ENCODE measurements at places on chromosomes 7 and 10. TPM values are rescaled to one million over a fixed set of nuclear protein-coding genes. Genes with fewer than 3 reads are reported as not detected.

ADK gene
- 61.8 TPM for total RNA-seq

GRCh38 chr10:89642193-89642592 lies 2.8 kb downstream of the PANK1 start:
- no peak for DNase-seq
- H3K4me1 ChIP-seq: peaks cover 9% of the 10 kb centered on the region
- H3K4me3 ChIP-seq: no peak overlapping the region

- H3K4me3 ChIP-seq: no peak overlapping the region
- H3K27ac ChIP-seq: no peak overlapping the region
- H3K27me3 ChIP-seq: no peaks in the 10 kb centered on the region
- no peaks in the 10 kb centered on the region for H3K36me3 ChIP-seq
These were observed 67.0 kb downstream of the MAP3K8 start for GRCh38 chr10:30500963-30501504.

GRCh38 chr7:126605056-126605455 lies 647.7 kb downstream of the GRM8 start:
- no peak for DNase-seq
- H3K36me3 ChIP-seq: no peaks in the 10 kb centered on the region
- H3K4me3 ChIP-seq: no peak overlapping the region
- no peaks in the 10 kb centered on the region for H3K27me3 ChIP-seq
- H3K27ac ChIP-seq: no peak overlapping the region

CCDC6 gene
- total RNA-seq: 52.2 TPM

PDZD7 gene
- total RNA-seq: 2.2 TPM

DNA sequence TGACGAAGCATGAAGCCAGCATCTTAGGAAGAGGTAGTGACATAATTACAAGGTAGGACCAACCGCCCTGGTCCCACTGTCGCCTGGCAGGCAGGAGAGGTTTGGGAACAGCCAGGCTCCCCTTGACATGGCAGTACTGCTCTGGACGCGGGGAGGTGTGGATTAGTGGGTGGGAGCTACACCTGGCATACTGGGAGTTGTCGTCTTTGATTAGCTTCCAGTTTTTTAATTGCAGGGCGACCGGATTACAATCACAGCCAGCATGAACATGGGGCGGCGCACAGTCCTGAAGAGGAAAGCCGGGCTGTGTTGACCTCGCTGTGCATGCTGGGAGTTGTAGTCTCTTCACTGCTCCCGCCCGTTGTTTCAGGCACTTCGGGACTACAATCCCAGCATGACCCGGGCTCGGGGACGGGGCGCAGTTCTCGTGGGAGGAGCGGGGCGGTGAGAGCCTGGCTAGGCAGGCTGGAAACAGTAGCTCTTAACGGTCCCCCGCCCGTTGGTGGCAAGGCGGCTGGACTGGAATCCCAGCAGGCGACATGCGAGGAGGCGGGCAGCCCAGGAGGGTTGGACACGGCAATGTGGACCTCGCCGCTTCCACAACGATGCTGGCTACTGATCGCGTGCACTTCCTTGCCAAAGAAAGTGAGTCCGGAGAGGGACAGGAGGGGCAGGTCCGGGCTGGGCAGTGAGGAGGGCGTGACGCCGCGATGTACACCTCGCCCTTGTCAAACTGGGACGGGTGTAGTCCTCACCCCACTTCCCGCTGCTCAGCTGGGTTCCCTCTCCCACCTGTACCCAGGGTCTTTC lies 98.0 kb upstream of the ZNF722 start:
- no peaks in the 10 kb centered on the region for H3K36me3 ChIP-seq
- DNase-seq: peak; percentile 99
- peak overlapping the region; percentile 39 for H3K27ac ChIP-seq
- H3K4me3 ChIP-seq: peak overlapping the region; percentile 87

GRCh38 chr10:1141701-1142100 lies 85.5 kb downstream of the WDR37 start:
- no peak overlapping the region for H3K27ac ChIP-seq
- no peaks in the 10 kb centered on the region for H3K4me1 ChIP-seq
- no peaks in the 10 kb centered on the region for H3K36me3 ChIP-seq
- no peak overlapping the region for H3K4me3 ChIP-seq

DNA sequence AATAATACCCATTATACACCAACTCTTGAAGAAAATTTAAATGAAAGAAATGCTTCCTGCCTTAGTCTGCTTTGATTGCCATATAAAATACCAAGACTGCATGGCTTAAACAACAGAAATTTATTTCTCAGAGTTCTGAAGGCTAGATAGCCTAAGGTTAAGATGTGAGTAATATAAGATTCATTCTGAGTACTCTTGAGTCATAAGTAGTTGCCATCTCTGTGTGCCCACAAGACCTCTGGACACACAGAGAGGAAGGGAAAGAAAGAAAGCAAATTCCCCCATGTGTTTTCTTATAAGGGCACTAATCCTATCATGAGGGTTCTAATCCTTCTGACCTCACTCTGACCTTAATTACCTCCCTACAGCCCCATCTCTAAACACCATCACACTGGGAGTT lies 201.2 kb downstream of the PTN start:
- H3K27me3 ChIP-seq: no peaks in the 10 kb centered on the region
- DNase-seq: no peak
- H3K36me3 ChIP-seq: no peaks in the 10 kb centered on the region

Data from testis (tissue), 5 donors.